Activated naive CD8-positive, alpha-beta T cell treated with anti-CD3 and anti-CD28 coated beads, Interleukin-2, amount 50 U/mL, for 24 hours (primary cell): ENCODE measurements at places on chromosomes 6 and 20.

DNA sequence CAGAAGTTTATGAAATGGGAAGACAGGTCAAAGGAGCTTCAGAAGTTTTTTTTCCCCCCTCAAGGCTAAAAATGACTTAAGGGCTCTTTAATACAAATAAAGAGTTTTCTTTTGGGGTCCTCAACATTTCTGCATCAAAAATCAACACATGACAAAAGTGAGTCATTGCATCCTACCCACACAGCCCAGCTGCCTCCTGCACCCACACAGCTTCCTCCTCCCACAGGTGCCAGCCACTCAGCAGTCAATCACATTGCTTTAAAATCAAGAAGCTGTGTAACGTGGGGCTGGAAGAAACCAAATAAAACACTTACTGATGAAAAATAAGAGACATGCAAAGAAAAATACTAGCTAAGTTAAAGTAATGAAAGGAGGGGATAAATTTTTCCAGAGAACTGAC, 68.5 kb downstream of the MAP3K5 start:
- DNase-seq, result peak; percentile 31

- no peak for DNase-seq
Observed at GRCh38 chr20:25465243-25466135, 58.0 kb downstream of the GINS1 start.

DNA sequence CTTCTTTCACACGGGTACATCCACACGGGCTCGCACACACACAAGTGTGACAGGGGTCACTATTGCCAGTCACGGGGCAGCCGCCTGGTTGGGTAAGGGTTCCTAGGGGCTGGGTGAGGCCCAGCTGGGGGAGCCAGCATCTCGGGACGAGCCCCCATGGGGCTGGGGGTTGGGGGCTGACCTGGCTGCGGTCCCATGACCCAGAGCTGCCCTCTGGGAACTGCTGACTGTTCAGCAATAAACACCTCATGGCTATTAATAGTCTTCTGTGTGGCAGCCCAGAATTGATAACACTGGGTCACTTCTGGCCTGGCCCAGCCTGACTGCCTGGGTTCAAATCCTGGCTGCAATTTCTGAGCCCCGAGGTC, 23.8 kb downstream of the VEGFA start:
- no peak for DNase-seq

GRCh38 chr6:42448391-42448790, 3.3 kb downstream of the TRERF1 start:
- no peak for DNase-seq
